SJCRH30 (cell line): ENCODE measurements at places on chromosomes 6 and 20.
A peak's percentile ranks its signal among the peaks of the same experiment; 100 is the strongest.

GRCh38 chr6:117557951-117558350 is 44.4 kb downstream of the GOPC start:
- DNase-seq: no peak

DNA sequence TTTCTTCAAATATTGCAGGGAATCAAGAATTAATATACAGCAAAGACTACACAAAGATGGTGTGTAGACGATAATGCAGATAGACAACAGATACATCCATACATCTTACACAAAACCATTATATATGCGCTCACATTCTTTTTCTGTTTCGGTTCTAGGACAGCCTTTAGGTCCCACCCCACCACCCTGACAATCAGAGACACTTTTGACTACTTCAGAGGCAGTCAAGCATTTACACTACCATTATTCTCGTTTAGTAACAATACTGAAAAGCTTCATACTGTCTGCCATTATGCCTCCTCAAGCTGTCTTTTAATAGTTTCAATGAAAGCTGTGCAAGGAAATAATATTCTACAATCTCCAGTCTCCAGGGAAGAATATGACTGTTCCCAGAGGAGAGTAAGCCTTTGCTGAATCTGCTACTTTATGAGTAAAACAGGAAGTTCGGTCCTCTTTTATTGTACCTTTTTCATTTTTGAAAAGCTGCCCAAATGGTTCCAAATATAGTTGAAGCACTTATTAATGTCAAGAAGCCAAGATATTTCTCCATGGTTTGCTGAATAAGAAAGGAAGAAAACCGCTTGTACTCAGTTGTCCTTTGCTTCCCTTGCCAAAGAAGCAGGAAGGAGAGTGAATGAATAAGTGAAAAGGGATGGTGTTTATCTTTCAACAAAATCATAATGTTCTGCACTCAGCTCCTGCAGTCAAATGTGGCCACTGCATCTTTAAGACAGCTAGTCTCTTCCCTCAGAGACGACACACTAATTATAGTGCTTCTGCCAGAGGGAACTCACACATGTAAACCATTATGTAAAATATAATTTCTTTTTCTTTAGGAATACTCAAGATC is 468.3 kb downstream of the CDC5L start:
- DNase-seq: no peak

DNA sequence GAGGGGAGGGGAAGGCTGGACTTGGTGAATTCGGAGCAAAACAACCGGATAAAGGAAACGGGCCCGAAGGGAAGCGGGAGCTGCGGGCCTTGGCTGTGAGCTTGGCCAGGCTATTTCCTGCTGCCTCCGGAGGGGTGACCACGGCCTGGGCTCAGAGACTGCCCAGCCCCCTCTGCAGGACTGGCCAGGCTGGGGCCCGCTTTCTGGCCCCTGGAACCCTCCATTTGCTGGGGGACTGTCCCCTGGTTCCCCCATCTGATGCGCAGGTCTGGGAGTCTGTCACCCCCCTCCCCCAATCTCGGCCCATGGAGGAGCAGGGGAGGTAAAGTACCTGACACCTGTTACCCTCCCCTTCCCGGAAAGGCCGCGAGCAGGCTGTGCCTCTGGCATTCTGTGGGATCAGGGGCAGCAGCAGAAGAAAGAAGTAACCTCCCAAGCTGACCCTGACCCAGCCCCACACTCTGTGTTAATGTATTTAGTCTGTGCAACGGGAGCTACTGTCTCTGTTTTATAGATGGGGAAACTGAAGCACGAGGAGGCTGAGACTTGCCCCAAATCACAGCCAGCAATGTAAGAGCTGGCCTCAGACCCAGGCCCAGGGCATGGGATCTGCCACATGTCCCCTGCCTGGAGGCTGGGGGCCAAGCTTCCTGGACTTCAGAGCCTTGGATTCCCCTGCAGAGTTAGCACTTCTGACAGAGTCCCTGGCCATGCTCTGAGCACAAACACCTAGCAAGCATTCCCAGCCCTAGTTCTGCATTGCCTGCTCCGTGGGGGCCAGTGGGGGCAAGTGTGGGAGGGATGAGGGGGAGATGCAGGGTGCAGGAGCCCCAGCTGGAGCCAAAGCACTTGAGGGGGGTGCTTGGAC is 3.5 kb downstream of the C20orf204 start:
- no peak for DNase-seq

- DNase-seq: peak; percentile 93
These were observed 96.9 kb downstream of the JPH2 start for GRCh38 chr20:44089987-44090674.

DNA sequence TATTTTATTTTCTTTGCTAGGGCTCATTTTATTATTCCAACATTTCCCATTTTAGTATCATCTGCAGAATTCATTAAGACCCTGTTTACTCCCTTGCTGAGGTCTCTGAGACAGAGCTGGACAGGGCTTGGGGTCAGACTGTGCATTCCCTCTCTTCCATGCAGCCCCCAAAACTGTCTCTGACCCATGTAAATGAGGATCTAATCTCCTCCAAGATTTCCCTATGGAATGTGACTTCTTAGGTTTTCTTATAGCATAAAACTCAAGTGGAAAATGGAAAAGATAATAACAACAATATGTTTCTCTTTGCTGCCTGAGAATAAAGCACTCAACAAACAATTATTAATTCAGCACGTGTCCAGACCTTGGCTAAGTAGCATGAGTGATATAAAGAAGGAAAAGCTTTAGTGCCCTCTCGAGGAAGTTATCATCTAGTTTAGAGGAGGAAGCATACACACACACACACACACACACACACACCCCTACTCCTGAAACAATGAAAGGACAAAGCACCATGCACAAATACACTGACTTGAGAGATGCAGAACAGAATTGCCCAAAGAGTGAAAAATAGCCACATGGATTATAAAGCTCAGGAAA is 815.5 kb downstream of the BCKDHB start:
- no peak for DNase-seq

GRCh38 chr20:5448449-5449118 is 131.8 kb upstream of the PROKR2 start:
- peak; percentile 34 for DNase-seq
